ENCODE measurements at places on chromosomes 7 and 10.

DNA sequence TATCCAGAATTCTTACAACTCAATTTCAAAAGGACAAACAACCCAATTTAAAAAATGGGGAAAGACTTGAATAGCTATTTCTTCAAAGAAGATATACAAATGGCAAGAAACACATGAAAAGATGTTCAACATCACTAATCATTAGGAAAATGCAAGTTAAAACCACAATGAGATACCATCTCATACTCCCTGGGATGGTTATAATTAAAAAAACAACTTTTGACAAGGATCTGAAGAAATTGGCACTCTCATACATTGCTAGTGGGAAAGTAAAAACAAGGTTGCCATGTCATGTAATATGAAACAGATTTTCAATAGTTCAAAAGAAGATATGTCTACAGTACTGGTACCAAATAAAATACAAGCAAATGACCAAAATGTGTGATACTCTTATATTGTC is 9.0 kb downstream of the OAT start:
- DNase-seq = no peak

- DNase-seq = no peak
Measured at GRCh38 chr7:36638140-36638539, 86.2 kb downstream of the AOAH start.

DNA sequence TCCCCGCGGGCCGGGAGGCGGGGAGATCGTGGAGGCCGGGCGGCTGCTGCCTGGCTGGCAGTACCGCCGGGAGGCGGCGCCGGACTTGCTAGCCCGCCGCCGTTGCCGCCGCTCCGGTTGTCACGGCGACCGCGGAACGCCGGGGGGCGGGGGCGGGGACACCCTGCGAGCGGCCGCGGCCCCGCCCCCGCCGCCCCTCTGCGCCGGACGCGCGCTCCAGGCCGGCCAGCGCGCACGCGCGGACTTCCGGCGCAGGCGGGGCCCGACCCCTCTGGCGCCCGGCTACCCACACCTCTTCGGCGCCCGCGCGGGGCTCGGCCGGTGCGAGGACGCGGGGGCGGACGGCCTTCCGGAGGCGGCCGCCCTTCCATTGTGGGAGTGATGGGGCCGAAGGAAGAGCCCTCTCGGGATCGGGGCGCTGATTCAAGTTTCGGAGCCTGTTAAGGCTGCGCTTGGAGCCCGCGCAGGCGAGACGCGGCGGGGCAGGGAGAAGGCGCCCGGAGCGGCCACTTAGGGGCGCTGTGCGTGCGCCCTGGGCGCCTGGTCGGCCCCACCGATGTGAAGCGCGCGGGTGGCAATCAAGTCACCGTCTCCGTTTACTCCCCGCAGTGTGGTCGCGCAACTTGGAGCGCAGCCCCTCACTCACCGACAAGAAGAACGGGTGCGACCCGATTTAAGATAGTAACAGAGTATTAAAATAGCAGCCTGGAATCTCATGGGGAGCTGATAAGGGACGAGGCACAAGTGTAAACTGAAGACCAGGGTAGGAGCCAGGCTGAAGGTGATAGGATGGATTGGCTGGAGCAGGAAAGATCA is 449 bp upstream of the DPY19L1 start:
- peak; percentile 92 for DNase-seq

DNA sequence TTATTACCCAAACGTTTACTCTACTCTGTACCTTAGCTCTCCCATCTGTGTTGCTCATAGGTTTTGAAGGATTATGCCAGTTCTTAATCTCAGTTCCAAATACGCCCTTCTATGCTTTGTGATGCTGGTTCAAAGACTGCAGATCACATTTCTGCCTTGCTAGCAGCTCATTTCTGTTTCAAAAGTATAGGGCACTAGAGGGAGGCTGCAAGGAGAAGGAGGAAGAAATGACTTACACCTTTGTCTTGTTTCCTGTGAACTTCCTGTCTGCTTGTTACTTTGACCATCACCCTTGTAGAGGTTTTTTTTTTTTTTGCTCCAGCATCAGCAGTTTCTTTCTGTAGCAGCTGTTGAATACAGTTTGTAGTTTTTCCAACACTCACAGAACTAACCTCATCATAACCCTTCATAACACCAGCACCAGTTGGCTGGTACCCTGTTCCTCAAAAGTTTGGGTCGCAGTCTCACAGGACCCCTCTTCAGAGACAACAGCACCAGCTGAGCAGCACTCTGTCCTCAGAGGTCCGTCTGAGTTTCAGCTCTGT is 16.5 kb downstream of the SLK start:
- DNase-seq = no peak

- DNase-seq = no peak
Measured at GRCh38 chr10:101778151-101778780, 2.4 kb upstream of the FGF8 start.

DNA sequence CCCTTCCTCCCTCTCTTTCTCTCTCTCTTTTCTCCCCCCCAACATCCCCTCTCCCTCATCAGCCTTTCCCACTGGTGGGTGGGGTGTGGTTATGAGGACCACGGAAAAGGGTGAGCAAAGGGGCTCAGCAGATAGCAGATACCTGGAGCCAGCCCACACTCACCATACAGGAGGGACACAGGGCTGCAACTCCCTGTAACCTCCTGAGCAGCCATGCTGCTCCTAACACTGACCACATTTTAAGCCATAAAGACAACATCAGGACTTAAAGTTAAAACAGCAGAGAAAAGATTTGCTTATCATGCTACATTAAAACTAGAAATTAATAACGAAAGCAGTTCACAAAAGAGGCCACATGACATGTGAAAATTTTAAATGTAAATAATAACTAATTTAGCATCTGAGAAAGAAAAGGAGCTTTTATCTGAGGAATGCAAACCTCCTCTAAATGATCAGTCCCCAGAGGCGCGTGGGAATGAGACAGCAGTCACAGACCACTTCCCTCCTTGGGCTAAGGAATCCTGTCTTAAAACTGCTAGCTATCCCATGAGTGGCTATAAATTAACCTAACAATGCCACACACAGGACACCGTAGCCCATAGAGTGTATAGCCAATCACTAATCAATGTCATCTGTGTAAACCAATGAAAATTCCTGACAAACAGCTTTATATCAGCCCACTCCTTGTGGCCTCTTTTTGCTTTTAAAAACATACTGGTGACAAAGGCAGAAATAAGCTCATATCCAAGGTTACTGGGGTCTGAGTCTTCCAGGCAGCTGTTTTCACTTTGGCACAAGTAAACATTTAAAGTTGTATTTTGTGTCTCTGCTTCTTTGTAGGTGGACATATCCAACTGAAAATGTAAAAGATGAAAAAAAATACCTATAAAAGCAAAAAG is 33.3 kb downstream of the PKD1L1 start:
- DNase-seq = no peak

DNA sequence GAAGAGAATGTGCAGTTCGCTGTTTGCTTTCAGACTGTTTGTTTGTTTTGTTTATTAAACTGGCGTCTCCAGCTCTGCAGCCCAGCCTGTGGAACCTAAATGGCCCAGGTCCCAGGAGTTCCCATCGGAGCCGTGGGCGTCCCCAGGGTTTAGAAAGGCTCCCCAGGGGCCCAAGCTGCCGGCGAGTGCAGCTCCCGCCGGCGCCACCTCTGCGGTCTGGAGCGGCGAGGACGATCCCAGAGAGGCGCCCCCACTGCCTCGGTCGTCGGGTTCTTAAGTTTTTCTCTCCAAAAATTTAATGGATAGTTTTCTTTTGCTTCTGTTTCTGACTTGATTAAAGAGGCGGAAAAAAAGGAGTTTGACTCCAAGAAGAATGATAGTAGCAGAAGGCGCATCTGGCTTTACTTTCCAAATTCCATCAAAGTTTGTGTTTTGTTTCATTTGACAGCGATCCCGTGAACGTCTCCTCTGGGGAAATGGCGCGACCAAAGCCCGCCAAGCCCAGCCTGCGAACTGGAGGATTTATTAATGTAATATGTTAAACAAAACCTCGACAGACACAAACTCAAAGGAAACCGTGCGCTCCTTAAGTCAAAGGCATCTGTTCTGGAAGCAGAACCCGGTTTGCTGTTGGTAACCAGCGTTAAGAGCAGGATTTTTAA is 718 bp upstream of the FZD1 start:
- peak; percentile 21 for DNase-seq

DNA sequence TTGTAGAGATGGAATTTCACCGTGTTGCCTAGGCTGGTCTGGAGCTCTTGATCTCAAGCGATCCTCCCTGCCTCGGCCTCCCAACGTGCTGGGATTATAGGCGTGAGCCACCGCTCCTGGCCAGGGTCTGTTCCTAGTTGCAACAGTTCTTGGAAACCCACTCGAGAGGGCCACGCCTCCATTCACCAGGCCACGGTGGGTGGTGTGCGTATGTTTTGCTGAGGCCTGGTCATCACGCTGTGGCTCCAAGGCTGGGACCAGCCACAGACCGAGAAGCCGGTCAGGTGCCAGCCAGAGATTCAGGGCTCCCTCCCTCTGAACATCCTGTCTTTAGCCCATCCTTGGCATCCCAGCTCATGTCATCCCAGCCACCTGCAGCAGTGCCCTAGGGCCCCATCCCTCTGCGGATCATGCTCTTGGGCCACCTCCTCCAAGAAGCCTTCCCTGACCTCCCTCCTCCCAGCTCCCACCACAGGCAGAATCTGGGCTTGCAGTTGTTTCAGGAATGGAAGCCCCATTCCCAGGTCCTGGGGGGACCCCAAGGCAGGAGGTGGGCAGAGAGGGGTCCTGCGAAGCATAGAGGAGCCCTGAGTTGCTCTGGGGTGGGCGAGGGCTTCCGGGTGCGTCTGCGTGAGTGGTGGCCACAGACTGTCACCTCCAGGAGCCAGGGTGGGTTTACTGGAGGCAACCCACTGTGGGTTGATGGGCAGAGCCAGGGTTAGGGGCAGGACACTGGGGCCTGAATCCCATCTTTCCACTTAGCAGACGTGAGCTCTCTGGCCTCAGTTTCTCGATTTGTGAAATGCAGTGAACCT is 5.2 kb downstream of the LAT2 start:
- no peak for DNase-seq

DNA sequence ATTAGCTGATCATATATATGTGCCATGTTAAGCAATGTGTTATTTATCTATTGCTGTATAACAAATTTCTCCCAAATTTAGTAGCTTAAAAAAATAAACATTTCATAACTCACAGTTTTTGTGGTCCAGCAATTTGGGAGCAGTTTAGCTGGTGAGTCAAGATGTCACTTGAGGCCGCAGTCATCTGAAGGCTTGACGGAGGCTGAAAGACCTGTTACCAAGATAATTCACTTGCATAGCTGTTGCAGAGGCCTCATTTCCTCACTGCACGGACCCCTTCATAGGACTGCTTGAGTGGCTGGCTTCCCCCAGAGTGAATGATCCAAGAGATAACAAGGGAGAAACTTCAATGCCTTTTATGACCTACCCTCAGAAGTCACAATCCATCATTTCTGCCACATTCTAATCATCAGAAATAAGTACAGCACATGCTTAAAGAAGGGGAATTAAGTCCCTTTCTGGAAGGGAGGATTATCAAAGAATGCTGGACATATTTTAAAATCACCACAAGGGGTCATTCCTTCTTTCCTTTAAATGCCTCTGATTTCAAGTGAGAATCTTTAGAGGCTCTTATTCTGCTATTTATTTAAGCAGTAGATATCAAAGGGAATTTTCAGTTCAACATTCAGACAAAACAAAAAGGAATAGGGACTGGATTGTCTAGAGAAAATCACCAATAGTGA is 10.5 kb upstream of the SRPK2 start:
- DNase-seq = no peak

- no peak for DNase-seq
Measured at GRCh38 chr7:148657929-148658328, 40.8 kb upstream of the CUL1 start.

DNA sequence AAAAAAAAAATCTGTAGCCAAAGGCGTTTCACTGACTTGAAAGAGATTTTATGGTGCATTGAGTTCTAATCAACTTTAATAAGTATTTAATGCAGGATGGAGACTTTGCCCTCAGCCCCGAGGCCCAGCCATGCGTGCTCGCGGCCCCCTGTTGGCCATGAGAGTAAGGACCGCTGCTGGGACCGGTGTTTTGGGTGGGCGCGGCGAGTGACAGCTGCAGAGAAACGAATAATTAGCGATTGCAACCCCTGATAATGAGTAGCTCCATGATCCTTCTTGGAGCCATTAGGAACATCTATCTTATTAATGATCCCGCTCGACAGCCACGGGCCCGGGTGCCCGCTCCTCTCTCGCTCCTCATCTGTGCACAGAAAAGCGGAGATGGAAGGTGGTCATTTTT is 347.4 kb downstream of the RPS24 start:
- DNase-seq = no peak

GRCh38 chr7:36474283-36475010 is 84.8 kb downstream of the ANLN start:
- DNase-seq = no peak

GRCh38 chr7:68684996-68685395 is 913.3 kb upstream of the AUTS2 start:
- no peak for DNase-seq

GRCh38 chr7:15314922-15315321 is 246.9 kb downstream of the AGMO start:
- no peak for DNase-seq

- DNase-seq = no peak
Measured at GRCh38 chr10:77686096-77686495, 48.5 kb upstream of the KCNMA1 start.

GRCh38 chr7:96224685-96225084 is 97.2 kb downstream of the SLC25A13 start:
- no peak for DNase-seq

- no peak for DNase-seq
Measured at GRCh38 chr10:113617086-113617485, 46.8 kb downstream of the NRAP start.

DNA sequence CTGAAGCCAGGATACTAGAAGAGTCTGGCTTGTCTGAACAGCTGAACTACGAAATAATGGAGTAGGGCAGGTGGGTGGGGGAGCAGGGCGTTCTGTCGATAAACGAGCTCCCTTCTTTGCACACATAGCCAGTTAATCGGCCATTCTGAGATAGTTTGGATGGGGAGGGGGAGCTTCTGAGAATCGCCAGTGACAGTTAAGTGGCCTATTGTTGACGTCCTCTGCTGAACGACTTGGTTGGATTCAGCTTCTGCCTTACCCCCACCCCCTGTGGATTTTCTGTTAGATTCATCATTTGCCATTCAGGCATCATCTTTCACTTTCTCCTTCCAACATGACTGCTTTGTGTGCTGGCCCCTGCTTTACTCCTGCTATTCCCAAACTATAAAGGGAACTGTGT is 520 bp downstream of the CPA5 start:
- DNase-seq = no peak

DNA sequence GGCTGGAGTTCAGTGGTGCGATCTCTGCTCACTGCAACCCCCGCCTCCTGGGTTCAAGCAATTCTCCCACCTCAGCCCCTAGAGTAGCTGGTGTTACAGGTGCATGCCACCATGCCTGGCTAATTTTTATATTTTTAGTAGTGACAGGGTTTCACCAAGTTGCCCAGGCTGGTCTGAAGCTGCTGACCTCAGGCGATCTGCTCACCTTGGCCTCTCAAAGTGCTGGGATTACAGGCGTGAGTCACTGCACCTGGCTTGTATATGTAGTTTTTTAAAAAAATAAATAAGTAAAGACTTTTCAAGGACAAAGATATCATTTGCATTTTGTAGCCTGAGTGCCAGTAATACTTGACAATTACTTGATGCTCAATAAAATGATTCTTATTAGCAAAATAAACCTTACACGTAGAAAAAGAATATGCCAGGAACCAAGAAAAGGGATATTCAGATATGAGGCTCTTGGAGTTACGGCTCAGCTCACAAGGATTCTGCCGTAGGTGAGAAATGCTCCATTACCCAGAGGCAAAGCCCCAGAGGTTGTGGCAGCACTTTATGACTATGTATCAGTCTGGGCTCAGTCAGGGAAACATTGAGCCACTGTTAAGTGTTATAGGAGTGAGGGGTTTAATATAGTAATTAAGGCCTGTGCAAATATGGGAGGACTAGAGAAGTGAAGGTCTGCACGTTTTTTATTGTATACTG is 98.5 kb downstream of the TPST1 start:
- no peak for DNase-seq

- no peak for DNase-seq
Measured at GRCh38 chr10:112278871-112279270, 4.3 kb upstream of the TECTB start.

Measured in progenitor cell of endocrine pancreas (in vitro differentiated cells).